ENCODE measurements at places on chromosomes 7 and 10.

GRCh38 chr10:24561453-24561852 is 162.2 kb downstream of the ARHGAP21 start:
- DNase-seq: no peak

GRCh38 chr10:108753326-108753725 is 1170.0 kb downstream of the XPNPEP1 start:
- no peak for DNase-seq

GRCh38 chr10:12191715-12192114 is 4.0 kb downstream of the NUDT5 start:
- DNase-seq: no peak

- no peak for DNase-seq
These were observed 146.4 kb upstream of the ZNF32 start for GRCh38 chr10:43795093-43795492.

DNA sequence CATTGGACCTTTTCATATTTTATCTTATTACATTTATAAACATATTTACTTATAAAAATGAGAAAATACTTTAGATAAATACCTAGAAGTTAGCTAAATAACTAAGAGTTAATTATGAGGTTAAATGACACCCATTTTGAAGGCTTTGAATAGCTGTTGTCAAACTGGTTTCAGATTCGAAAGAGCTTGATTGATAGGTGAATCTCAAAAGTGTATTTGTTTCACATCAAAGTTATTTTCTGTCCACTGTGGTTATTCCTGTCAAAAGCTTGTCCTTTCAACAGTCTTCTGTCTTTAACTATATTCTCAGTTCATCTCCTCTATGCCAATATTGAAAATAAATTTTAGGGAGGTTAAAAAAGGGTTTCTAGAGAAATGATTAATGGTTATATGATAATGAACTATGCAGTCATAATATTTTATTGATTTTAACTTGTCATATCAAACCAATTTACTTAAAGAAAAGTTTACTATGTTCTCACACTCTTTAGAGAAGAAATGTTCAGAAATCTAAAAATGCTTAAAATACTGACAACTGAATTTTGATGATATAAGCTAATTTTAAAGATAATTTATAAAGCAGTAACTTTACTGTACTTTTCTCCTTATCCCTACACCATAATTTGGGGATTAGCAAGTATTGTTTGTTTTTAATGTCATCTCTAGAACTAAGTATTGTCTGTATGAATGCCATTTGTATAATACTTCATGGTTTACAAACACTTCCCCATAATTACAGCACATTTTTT is 72.0 kb upstream of the FOXP2 start:
- DNase-seq: no peak

DNA sequence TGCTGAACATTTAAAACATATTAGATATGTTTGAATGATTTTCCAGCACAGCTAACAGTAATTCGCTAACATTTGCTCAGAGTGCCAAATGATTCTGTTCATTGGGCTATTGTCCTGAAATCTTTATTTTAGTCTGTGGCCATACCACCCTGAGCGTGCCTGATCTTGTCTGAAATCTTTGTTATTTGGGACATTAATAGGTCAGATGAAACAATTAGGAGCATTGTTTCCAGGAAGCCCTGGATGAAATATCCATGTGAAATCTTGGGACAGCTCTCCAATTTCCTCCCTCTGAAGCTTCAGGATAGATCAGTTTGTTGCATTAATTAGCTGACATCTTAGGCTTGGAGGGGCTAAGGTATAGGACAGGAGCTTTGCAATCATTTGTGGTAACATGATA is 512.0 kb downstream of the KIF20B start:
- DNase-seq: no peak

DNA sequence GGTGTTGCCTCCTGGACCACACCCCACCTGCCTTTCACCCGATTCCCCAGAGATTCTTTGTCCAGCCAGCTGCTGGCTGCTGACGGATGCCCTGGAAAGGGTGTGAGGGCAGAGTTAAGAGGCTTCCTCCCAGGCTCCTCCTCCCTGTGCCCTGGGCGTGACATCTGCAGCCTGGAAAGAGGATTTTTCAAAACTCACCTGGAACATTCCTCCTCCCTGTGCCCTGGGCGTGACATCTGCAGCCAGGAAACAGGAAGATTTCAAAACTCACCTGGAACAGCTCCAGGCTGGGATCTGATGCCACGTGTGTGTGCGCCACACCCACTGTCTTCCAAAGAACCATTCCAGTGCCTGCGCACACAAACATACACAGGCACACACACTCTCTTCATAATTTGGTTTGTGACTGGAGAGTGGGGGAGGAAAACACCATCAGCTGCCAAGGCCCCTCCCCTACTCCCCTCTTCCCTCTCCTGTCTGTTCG is 5.2 kb downstream of the MARVELD1 start:
- no peak for DNase-seq

DNA sequence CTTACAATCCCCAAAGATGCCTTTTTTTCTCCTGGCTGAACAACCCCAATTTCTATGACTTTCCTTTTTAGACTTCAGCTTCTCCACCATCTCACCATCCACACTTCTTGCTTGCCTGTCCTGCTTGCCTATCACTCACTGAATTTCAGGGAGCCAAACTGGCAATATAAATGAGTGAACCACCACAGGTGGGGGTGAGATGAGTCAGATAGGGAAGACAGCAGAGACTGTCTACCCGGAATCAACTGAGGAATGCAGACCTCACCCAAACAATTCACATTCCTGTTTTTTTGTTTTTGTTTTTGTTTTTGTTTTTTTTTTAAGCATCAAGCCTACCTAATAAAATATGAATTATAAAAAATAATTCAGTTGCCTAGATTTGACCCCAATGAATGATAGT is 273.8 kb downstream of the NRG3 start:
- no peak for DNase-seq

DNA sequence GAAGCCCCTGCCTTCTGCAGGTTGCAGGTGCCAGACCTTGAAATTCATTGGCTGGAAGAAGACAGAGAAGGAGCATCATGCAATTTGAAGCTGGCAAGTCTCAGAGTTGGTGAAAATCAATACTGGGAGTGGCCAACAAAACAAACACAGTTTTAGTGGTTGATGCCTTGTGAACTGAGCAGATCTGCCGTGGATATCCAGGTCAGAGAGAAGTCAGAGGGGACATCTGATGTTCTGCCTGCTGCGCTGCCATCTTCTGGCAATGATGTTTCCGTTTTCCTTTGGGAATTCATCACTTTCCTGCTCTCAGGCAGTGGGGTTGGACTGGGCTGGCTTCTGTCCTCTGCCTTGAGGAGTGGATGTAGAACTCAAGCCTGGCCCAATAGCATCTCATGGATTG is 132.0 kb downstream of the RPS24 start:
- DNase-seq: no peak

DNA sequence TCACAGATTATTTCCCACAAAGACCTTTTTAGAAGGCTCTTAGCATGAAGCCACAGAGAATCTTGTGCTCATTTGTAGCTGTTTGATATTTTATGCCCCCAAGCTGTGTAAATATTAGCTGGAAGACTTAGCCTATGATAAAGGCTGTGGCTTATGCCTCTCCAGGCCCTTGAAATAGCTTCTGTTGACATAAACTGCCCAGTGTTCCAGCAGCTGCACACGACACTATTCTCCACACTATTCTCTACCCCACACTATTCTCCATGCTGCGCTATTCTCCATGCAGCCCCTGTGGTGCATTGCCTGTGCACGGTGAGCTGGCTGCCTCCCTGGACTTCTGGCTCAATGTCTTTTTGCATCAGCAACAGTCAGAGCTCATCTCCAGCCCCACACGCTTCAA is 13.1 kb downstream of the DDC start:
- DNase-seq: no peak

DNA sequence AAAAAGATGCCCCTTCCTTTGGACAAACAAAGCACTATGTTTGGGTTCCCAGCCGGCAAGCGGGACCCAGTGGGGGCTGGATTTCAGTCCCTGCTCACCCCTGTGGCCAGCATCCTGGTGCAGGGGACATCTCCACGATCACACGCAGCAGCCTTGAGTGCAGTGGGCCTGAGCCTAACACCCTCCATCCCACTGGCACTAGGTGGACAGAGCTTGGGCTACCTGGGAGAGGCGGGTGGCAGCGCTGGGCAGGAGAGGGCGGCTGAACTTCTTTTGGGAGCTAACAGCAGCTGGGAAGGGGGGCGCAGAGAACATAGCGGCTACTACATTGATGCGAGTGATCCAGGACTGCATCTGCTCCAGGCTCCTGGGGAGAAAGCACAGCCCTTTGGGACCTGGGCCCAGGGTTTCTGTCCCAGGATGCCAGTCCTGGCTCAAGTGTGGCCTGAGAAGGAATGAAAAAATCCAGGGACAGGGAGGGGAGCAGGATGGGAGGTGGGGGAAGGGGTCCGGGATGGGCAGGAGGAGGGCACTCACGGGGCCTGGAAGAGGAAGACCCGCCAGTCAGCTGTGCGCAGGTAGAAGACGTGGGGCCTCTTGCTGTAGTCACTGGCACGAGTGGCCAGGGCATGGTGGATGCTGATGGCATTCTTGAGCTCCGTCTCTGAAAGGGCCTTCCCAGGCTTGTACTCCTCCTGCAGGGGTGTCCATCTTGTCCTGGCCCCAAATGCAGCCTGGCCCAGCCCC is 9.0 kb downstream of the NFKB2 start:
- DNase-seq: no peak

GRCh38 chr10:3452173-3452626 is 279.6 kb upstream of the PITRM1 start:
- DNase-seq: no peak

GRCh38 chr7:44213877-44214388 is 13.2 kb downstream of the YKT6 start:
- no peak for DNase-seq

- DNase-seq: no peak
These were observed 67.2 kb downstream of the EBF3 start for GRCh38 chr10:129896860-129897200.

GRCh38 chr10:31642281-31642680 is 286.4 kb downstream of the ARHGAP12 start:
- DNase-seq: no peak

DNA sequence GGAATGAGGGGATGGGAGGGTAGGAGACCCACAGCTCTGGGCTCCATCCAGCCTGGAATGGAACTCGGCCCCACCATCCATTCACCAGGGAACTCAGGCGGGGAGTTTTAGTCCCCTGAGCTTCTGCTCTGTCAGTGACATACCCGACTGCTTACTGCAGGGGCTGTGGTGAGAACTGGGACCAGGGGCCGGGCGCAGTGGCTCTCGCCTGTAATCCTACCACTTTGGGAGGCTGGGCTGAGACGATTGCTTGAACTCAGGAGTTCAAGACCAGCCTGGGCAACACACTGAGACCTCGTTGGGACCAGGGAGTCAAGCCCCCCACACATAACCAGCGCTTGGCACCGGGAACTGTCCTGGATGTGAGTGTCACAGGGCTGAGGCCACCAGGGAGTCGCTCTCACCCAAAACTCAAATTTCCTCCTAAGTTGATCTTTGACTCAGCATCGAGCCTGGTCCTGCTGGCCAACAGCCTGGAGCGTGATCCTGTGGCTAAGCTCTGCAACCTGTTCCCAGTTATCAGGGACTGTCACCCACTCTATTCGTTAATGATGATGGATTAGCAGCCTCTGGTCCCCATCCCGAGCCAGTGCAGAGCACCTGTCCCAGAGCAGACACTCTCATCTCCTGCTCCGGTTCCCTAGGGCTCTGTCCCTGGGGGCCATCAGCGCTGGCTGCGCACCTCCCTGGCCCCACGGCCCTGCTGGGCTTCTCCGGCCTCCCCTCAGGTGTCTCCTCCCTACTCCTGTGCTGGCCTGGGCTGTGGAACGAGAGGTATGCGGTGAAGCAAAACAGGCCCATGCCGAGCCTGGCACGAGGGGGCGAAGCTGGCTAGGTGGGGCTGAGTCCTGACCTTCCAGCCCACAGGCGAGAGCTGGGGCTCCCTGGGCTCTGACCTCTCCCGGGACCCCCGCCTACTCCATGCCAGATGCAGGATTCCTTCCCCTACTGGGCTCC is 902 bp upstream of the CLDN15 start:
- DNase-seq: no peak

DNA sequence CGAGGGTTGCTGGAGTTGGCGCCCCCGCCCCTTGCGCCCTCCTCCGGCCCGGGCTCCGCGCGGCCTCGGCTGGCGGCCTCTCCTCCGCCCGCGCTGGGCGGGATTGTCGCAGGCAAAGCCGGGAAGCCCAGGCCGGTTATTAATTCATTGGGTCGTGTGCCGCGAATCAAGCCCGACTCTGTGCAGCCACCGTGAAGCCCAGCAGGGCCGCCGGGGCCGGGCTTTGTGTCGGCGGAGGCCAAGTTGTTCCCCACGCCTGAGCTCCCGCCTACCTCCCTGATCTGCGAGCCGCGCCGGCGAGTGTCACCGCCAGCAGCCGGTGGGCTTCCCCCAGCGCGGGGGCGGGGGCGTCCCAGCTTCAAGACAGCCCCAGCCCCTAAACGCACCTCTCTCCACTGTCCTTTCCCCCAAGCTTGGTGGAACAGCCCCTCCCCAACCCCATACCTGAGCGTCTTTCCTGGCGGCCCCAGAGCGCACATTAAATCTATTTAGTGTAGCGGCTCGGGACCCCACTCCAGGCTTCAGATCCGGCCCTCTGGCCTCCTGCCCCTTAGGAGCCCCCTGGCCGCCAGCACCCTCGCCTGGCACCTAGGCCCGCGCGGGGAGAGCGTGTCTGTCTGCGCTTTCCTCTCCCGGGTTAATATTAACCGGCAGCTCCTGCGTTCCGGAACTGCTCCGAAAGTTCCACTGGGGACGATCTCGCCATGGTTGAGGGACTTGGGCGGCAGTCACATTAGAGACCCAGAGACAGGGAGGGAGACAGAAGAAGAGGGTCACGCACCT is 3.5 kb downstream of the SHH start:
- no peak for DNase-seq

DNA sequence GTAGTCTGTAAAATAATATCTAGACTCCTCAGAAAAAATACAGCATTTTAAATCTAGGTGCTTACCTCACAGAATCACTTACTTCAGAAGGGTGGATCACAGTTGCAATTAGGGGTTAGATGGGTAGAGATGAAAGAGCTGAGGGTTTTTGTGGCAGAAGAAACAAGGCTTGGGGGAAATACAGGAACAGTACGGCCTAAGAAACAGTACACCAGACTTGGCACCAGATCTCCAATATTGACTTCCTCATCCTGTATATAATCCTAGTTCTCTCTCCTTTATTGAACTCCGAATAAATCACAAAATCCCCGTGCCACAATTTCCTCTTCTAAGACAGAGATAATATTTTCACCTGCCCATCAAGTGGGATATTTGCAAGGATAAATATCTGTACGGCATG is 14.3 kb downstream of the CEP41 start:
- DNase-seq: no peak

GRCh38 chr7:37666026-37666799 is 17.4 kb upstream of the GPR141 start:
- DNase-seq: no peak

GRCh38 chr7:16786257-16786656 is 18.5 kb downstream of the AGR2 start:
- no peak for DNase-seq
